CD14-positive monocyte (primary cell): ENCODE measurements at places on chromosomes 3 and 15.

- no peak for DNase-seq
Measured at GRCh38 chr3:4711680-4711992, 218.5 kb downstream of the ITPR1 start.

DNA sequence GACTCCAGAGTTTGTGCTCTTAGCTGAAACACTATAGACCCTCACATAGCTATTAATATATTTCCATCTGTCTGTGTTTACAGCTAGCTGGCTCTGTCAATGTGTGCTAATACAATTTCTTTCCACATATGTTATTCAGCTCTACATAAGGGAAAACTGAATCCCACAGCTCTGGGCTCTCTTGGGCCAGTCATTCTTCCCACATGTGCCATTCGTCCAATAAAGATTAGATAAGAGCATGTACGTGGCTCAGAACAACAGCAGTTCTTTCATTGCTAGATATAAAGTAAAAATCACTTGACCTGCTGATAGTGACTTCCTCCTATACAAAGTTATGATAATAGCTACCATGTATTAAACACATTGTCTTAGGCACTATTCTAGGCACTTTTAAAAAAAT, 2.8 kb upstream of the ILDR1 start:
- no peak for DNase-seq

DNA sequence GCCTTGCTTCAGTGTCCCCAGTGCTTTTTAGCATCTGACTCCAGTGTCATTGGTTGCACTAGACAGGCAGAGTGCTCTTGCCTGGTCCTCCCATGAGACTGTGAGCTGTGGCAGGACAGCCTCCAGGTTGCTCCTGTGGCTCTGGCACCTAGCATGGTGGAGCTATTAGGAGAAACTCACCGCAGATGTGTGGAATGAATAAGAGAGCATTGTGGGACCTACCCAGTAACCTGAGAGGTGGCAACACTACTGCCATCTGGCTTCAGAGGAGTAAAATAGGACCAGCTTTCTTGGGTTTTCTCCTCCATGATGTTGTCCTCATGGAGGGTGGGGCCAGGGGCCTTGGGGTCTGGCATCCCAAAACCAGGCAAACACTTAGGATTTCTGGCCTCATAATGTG, 183.6 kb downstream of the EPHB1 start:
- no peak for DNase-seq

GRCh38 chr3:124605781-124606579, 124.3 kb upstream of the UMPS start:
- DNase-seq = no peak

DNA sequence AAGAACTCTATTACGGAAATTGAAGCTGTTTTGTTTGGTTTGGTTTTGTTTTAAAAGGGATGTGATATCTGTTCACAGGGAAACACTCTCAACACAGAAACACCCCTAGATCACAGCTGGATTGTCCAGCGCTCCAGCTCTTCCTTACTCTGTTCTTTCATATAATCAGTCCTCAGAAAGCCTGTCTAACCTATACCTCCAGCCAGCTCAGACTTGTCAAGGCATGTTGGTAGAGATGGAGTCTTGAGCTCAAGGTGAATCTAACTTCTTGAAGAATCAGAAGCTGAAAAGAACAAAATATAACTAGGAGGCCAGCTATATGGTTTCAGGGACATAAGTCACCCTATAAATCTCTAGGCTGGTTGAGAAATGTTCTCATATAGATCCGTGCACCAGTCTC, 110.2 kb upstream of the EPHA3 start:
- DNase-seq = no peak
